ENCODE measurements at places on chromosomes 4 and X. TPM values are rescaled to one million over a fixed set of nuclear protein-coding genes. Genes with fewer than 3 reads are reported as not detected.

UGT2B15 gene
- total RNA-seq: not detected

RHOH gene
- total RNA-seq: 14.1 TPM

CABS1 gene
- not detected for total RNA-seq

TMPRSS11A gene
- total RNA-seq: not detected

ANK2 gene
- total RNA-seq: 21.1 TPM

GBA3 gene
- total RNA-seq: 40.9 TPM

PAGE1 gene
- total RNA-seq: not detected

MTMR1 gene
- total RNA-seq: 24.5 TPM

FAM120C gene
- 16.4 TPM for total RNA-seq

FREM3 gene
- 0.06 TPM for total RNA-seq

ZAR1 gene
- not detected for total RNA-seq

TMEM154 gene
- 11.0 TPM for total RNA-seq

BANK1 gene
- total RNA-seq: 7.4 TPM

ELOVL6 gene
- 10.7 TPM for total RNA-seq

MMGT1 gene
- 30.9 TPM for total RNA-seq

FAM236B gene
- total RNA-seq: not detected

LANCL3 gene
- 0.38 TPM for total RNA-seq

CWH43 gene
- total RNA-seq: 2.4 TPM

GUCY1B1 gene
- total RNA-seq: 24.7 TPM

DMD gene
- 17.9 TPM for total RNA-seq

PPP1R3F gene
- total RNA-seq: 4.5 TPM

COL4A6 gene
- 3.3 TPM for total RNA-seq
